Activated naive CD4-positive, alpha-beta T cell treated with anti-CD3 and anti-CD28 coated beads, Interleukin-2, amount 50 U/mL, for 16 hours (primary cell): ENCODE measurements at places on chromosomes 5 and 9.

DNA sequence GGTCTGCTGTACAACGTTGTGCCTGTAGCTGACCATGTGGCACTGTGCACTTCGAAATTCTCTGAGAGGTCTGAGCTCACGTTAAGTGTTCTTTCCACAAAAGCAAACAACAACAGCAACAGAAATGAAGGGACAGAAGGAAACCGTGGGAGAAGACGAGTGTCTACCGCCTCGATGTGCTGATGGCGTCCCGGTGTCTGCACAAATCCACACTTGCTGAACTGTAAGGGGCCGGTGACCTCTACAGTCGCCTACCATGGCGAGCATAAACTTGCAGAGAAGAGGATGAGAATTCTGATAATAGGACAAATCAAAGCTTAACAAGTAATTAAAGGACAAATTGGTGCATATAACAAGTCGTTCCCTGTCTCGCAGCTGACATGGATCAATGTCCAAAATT is 114.0 kb downstream of the ADAMTS2 start:
- DNase-seq: no peak

- no peak for DNase-seq
These were observed 95.9 kb downstream of the CDH6 start for GRCh38 chr5:31289429-31289828.

- DNase-seq: no peak
These were observed 129.7 kb upstream of the DHFR start for GRCh38 chr5:80784451-80784850.

GRCh38 chr5:72245546-72245945 is 74.5 kb downstream of the MRPS27 start:
- no peak for DNase-seq

DNA sequence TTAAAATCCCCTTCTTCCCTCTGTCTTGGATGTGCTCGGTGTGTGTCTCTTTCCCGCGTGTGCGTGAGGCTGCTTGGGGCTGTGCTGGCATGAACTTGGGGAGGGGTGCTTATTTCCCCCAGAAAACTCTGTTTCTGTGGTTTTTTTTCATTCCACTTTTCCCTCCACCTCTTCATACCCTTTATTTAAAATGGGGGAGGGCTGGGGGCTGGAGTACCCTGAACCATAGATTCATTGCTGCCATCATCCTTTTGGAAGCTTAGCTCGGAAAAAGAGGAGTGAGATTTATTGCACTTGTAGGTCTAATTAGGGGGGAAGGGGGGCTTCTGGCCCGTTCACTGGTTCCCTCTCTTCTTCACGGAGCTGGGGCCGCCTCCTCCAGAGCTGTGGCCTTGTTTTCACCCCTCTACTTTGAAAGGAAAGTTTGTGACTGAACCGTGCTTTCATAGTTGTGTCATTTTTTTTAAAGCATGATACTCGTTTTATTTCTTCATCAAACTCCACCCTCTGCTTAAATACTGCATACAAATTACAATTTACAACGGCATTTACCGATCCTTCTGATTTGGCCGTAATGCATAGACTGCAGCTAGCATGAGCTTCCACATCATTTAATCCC is 2.9 kb downstream of the NR2F1 start:
- DNase-seq: no peak

DNA sequence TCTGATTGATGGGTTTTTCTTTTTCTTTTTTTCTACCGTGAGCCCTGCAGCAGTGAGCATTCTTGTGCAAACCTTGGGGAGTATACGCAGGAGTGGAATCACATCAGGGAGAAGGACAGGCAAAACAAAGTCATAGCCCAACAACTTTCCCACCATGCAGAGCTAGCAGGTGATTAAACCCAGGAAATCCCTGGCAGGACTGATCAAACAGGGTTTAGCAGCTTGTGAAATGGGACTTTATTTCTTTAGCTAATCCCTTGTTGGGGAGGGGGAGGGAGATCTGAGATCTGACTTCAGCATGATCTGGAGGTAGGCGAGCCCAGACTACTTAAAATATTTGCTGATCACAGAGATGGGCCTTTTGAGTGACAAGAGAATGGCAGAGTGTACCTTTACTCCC is 162.0 kb upstream of the GLRA1 start:
- DNase-seq: no peak

GRCh38 chr5:42930934-42931333 is 109.2 kb downstream of the ANXA2R start:
- no peak for DNase-seq

GRCh38 chr9:3912280-3912679 is 386.5 kb upstream of the RFX3 start:
- DNase-seq: no peak

DNA sequence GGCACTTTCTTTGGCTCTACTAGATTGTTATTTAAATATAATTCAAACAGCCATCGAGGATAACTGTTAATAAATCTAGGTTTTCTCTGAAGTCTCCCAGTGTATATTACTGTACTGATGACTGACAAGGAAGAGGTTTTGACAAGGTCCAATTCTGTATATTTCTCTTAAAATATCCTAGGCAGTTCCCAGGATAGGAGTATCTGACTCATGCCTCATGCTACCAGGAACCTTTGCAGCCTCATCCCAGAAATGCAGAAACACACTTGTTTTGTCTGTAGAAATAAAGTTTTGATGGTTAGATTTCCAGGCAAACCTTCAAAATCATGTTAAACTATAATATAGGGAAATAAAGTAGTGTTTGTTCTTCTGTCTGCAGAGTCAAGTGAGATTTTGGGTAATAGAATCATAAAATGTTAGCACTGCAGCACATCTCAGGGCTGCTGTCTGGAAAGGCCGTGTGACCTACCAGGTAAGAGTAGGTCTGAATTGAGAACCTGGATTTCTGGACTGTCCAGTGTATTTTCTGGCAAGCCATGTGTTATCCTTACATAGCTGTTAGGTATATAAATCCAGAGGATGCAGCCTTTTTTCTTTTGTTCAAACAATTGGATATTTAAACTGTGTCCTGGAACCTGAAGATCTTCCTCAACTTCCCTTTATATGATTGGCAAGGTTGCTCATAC is 8.3 kb downstream of the UBE2D2 start:
- DNase-seq: no peak

DNA sequence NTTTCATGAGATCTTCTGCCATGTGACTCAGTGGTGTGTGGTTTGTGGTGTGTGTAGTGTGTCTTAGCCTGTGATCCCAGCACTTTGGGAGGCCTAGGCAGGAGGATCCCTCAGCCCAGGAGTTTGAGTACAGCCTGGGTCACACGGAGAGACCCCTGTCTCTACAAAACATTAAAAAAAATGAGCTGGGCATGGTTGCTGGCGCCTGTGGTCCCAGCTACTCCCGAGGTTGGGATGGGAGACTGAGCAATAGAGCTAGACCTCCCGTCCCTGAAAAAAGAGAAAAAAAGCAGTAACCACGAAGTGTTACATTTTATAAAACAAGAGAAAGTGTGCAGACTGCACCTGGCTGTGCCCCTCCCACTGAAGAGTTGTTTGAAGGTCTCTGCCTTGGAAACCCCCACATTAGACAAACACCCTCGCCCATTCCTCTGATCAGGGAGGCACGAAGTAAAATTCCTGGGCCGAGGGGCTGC is 21.2 kb upstream of the RNU6ATAC start:
- peak; percentile 22 for DNase-seq

DNA sequence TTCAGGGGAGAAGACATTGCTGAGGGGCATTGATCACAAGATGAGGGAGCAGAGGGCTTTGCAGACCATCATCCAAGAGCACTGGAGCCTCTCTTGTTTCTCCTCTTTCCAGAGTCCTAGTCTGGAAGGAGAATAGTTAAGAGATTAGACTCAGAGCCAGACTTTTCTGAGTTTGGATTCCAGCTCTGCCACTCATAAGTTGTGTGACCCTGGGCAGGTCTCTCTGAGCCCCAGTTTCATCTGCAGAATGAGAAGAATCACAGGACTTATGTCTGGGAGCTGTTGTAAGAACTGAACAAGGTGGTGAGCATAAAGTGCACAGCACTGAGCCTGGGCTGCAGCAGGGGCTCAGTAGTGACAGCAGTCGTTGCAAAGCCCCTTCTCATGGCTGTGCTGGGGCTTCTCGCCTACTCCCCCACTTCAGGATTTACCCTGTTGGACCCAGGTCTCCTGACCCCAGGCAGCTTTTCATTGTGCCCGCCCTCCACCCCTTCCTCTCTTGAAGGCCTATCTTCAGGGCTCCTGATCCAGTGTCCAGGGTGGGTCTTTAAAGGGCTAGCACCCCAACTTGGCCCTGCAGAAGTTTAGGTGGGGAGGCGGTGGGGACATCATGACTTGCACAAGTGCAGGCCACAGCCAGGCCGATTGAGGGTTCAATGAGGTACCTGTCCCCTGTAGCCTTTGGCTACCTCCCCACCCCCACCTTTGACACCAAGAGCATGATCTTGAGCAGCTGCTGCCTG is 1.5 kb downstream of the SYNPO start:
- DNase-seq: no peak

DNA sequence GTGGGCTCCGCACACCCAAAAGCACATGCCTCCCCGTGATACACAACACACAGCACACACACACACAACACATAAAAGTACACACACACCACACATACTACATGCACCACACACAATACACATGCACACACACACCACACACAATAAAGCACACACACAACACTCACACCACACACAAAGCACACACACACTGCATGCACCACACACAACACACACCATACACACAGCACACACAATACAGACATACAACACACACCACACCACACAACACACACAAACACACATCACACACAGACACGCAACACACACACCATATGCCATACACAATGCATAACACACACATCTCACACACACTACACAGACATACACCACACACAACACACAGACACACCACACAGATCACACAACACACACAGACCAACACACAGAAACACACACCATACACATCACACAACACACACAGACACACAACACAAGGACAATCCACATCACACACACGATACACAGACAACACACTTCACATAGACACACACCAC is 3.4 kb upstream of the CCDC187 start:
- DNase-seq: no peak

DNA sequence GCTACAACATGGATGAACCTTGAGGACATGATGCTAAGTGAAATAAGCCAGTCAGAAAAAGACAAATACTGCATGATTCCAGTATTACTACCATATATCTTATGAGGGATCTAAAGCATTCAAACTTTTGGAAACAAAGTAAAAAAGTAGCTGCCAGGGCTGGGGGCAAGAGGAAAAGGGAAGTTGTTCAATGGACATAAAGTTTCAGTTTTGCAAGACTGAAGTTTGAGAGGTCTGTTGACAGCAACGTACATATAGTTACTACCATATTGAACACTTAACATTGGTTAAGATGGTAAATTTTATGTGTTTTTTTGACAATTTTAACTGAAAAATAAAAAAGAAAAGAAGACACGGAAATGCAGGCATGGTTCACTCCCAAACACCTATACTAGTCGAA is 77.6 kb downstream of the MAPKAP1 start:
- no peak for DNase-seq

- no peak for DNase-seq
These were observed 7.5 kb upstream of the CCDC180 start for GRCh38 chr9:97299809-97300414.

DNA sequence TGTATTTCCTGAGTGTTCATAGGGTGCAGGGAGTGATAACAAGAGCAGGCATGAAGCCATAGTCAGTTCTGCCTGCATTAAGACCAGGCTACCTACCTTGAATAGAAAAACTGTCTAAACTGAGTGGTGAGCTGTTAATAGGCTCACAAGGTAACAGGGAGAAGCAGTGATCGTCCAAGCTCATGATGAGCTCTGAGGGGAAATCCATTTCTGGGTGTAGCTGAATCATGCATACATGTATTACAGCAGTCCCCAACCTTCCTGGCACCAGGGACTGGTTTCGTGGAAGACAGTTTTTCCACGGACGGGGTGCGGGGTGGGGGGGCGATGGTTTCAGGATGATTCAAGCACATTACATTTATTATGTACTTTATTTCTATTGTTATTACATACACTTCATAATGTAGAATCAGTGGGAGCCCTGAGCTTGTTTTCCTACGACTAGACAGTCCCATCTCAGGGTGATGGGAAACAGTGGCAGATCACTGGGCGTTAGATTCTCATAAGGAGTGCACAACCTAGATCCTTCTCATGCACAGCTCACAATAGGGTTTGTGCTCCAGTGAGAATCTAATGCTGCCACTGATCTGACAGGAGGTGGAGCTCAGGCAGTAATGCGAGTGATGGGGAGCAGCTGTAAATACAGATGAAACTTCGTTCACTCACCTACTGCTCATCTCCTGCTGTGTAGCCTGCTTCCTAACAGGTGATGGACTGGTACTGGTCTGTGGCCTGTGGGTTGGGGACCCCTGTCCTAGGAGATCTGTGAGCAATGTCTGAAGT is 100.0 kb upstream of the IL6ST start:
- peak; percentile 73 for DNase-seq

- no peak for DNase-seq
These were observed 1.3 kb upstream of the SHISAL2B start for GRCh38 chr5:64688965-64689364.
